Stimulated activated CD4-positive, alpha-beta T cell treated with anti-CD3 and anti-CD28 coated beads, Interleukin-1b, Interleukin-23, amount 100 ng/mL, for 4 hours (primary cell): ENCODE measurements at places on chromosomes 13 and 19.

DNA sequence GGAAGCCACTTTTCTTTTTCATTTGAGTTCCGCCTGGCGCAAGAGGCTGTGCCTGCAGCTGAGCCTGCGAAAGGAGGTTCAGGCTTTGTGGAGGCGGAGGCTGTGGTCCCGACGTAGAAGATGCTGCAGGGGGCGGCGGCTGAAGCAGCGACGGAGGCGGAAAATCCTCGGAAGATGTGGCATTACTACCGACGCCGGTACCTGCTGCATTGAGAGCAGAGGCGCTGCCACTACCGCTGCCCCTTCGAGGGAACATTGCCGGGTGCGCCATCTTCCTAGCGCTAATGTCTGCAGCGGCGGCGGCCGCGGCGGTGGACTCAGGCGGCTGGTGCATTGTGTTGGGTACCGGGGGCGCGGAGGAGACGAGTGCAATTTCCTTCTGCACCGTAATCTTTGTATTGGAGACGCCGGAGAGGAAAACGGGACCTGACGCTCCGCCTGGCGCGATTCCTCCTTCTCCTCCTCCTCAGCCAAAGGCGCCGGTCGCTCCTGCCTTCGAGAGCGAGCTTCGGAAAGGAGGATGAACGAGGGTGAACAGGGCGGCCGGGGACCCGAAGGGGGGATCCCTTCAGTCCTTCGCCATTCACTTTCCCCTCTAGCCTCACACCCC is at the start of gene TSC22D1:
TSS of gene TSC22D1 (minus strand) at position 590 of the 610 bp plus-strand sequence. CDS start at position 334, 256 bp downstream.
- peak; percentile 63 for DNase-seq

DNA sequence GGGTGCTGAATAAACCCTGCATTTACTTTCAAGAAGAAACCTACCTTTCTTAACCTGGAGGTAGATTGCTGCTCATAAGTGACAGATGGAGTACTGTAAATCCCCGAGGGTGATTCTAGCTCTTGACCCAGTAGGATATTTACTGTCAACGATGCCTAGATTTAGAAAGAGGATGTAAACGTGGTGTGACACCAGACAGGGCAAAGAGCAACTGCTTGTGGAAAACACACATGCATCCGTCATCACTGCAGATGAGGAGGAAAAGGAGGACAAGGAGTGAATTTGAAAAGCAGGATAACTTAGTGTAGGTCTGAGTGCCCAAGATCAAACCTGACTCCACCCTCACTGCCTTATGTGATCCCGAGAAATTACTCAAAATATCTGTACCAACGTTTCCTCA is 9.8 kb upstream of the CLN5 start:
- no peak for DNase-seq

GRCh38 chr13:44748439-44748838 is 172.3 kb upstream of the TSC22D1 start:
- DNase-seq, result no peak

DNA sequence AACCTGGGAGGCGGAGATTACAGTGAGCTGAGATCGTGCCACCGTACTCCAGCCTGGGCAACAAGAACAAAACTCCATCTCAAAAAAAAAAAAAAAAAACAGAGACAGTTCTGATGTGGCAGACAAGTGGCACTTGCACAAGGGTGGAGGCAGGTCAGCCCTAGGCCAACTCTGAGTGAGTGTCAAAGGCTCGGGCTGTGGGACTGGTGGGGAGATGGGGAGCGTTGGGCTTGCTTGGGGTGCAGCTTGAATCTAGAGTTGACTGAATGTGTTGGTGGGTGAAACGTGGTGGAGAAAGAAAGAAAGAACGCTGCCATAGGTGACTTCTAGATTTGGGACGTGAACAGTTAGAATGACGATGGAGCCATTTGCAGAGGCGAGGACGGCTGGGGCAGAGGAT is 121.3 kb upstream of the SPACA7 start:
- DNase-seq, result no peak

DNA sequence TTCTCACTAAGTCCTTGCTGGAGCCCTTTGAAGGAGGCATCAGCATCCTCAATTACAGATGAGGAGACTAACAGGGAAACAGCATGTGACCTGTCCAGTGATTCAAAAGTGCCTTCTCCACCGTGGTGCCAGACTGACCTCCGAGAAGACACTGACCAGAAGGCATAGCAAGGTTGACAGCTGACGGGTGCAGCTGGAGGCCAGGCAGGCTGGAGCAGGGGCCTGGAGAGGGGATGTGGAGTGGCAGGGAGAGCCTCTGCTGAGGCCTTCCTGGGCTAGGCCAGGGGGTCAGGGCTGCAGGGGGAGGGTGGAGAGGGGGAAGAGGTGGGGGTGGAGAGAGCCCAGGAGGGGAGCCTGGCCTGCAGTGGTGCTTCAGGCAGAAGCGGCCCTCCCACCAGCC is 66.3 kb downstream of the KCTD15 start:
- no peak for DNase-seq

GRCh38 chr19:43809762-43810696 is 7.8 kb upstream of the LYPD5 start:
- DNase-seq, result no peak

GRCh38 chr19:41934849-41935374 is 6.7 kb upstream of the ERFL start:
- DNase-seq, result peak; percentile 73

DNA sequence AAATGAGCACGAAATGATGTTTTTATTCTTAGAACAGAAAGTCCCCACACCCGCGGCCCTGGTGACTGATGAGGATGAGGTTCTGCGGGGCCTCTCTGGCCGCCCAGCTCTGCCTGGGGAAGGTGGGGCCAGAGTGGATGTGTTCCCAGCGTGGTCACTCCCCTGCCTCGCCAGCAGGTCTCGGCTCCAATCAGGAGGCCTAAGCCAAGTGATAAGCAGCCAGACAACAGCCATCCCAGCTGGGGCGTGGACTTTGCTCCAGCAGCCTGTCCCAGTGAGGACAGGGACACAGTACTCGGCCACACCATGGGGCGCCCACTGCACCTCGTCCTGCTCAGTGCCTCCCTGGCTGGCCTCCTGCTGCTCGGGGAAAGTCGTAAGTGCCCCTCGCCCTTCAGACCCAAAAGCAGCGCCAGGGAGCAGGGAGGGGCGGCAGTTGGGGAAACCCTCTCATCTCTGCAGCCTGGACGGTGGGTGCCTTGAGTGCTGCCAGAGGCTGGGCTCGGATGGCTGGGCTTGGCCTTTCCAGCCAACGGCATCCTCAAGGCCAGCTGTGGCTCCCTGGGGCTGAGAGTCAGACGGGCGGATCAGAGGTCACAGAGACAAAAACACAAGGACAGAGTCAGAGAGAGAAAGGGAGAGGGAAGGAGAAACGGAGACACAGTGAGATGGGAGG is at the start of gene F10:
TSS of gene F10 (plus strand) at position 250 of the 676 bp plus-strand sequence. CDS start at position 307, 57 bp downstream.
- DNase-seq, result no peak

GRCh38 chr19:46537136-46538097 is 41.8 kb upstream of the PNMA8B start:
- peak; percentile 58 for DNase-seq

GRCh38 chr19:53958168-53958571 is 4.6 kb upstream of the CACNG8 start:
- DNase-seq, result no peak

- DNase-seq, result no peak
Observed at GRCh38 chr19:10422046-10422461, 1.7 kb downstream of the PDE4A start.

- DNase-seq, result no peak
Observed at GRCh38 chr13:82879921-82880320, 1002.4 kb downstream of the SLITRK1 start.

DNA sequence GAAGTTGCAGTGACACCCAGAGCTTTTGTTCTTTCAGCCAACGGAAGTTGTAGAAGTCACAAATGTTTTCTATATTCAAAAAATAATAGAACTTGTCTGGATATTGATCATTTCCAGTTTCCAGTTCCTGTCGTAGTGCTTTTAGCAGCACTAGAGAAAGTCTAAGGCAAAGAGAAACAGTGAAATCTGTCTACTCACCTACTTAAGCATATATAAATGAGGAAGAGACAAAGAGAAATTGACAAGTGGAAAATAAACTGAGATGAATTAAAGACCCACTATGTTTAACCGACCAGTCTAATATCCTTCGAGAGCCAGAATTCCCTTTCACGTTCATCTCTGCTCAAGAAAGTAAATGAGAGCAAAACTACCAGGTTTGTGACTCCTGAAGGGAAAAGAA is 36.7 kb downstream of the DACH1 start:
- DNase-seq, result no peak

GRCh38 chr13:21218351-21219035 is 42.0 kb downstream of the MRPL57 start:
- no peak for DNase-seq

GRCh38 chr19:10979951-10980381 is 19.1 kb downstream of the SMARCA4 start:
- DNase-seq, result no peak

DNA sequence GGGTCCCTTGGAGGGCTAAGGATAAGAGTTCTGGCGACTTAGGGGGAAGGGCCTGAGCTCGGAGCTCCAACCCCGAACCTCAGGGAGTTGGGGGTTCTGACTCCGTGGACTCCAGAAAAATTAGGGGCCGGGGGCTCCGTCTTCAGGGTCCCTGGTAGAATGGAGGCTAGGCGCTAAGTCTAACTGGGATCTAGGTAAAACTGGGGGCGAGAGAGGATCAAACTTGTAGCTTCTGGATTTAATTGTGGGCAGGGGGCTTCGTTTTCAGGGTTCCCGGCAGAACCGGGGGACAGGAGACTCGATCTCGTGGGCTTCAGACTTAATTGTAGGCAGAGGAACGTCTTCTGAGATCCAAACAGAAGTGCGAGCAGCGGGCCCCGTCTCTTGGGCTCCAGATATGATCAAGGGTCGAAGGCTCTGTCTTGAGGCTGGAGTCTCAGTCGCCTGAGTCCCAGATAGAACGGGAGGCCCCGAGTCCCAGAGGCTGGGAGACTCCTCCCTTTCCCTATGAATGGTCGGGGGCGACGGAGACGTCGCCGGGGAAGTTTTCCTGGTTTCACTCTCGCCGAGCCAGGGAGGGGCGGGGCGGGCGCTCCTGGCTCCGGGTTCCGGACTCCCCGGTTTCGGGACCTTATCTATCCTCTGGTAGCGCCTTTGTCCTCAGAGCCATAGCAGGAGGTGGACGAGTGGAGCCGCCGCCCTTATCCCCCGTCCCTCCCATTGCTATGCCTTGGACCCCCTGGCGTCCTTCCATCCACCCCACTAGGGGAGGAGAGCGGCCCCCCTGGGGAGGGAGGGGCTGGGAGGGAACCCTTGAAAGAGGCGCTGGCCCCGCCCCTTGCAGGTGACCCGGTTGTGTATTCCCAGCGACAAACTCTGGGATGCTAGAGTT is 1.3 kb downstream of the NECTIN2 start:
- DNase-seq, result no peak

GRCh38 chr13:56718791-56719190 is 421.9 kb upstream of the PRR20A start:
- DNase-seq, result no peak

DNA sequence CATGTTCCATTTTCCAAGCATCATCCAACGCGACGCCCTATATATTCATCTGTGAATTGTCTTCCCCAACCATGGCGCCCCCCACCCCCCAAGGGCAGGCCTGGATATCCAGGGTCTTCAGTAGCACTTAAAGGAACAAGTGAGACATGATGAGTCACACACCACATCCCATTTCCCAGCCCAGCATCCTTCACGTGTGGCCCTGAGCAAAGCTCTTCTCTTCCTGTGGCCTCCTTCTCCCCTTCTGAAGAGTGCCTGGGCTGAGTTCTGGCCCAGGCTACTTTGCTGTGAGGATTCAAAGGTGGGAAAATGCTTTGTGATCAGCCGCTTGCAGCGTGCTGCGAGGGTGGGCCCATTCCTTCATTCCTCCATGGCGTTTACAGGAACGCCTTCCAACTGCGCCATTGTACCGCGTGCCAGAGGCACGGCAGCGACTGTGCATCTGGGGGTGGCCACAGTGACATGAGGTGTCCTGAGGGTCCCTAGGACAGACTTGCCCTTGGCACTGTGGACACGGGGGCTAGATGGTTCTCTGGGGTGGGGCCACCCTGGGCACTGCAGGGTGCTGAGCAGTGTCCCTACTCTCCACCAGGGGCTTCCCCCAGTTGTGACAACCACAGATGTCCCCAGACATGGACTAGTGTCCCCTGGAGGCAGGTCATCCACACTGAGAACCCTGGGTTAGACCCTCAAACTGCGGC is 11.7 kb downstream of the PLIN4 start:
- no peak for DNase-seq

GRCh38 chr19:12695096-12695495 is 1.3 kb downstream of the FBXW9 start:
- DNase-seq, result no peak

GRCh38 chr13:67877031-67877430 is 646.9 kb upstream of the PCDH9 start:
- no peak for DNase-seq
